ENCODE measurements at places on chromosomes 7 and 10.

DNA sequence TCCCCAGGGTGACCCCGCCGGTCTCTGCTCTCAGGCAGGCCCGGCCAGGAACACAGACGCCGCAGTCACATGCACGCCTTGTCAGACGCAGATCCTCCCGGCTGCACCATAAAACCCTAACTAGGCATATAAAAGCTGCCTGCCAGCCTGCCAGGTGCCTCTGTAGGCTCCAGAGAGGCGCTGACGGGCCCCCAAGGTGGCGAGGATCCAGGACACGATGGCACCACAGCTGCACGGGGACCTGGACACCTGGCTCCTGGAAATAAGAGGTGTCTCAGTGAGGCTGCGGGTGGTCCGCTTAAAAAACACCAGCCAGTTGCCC lies 21.9 kb upstream of the GDF10 start:
- DNase-seq, result no peak

DNA sequence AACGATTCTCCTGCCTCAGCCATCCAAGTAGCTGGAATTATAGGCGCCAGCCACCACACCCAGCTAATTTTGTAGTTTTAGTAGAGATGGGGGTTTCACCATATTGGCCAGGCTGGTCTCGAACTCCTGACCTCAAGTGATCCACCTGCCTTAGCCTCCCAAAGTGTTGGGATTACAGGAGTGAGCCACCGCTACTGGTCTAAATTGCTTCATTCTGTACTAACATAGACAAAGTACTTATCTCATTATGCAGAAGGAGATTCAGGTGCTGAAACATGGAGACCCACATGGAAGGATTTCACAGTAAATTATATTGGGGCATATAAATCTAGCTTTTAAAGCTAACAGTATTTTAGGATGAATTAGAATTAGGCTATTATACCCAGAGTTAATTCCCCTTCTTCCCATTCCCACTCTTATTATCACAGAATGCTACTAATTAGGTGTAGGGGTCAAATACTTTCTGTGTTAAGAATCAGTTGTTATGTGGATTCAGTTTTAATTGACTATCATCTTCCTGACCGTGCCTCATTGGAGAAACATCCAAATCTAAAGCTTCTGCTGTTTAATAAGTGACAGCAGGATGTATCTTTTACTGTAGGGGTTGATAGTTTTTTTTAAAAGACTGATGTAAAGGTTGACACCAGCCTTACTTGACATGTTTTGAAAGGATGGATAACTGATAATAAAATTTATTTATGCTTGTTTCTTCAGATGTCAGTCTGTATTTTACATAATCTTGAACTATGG lies 27.2 kb downstream of the ADK start:
- DNase-seq, result no peak

- no peak for DNase-seq
Measured at GRCh38 chr7:21373031-21373430, 54.9 kb upstream of the SP4 start.

DNA sequence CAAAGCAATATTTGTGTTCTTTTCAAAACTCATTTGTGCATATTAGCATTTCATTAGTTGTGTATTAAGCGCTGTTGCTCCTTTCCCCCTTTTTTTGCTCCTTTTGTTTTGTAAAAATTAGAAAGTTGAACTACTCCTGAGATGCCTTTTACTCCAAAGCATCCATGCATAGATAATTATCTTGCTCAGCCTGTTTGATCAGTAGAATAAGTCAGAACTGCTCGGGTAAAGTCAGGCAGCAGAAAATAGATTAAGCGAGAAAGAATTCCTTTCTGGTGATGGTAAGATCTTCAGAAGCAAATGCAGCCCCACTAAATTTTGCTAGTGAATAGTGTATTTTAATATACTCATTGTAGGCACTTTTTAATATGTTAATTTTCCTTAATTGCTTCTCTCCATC lies 227.1 kb downstream of the TEX36 start:
- DNase-seq, result no peak

- DNase-seq, result no peak
Measured at GRCh38 chr7:115068220-115068619, 146.3 kb downstream of the MDFIC start.

GRCh38 chr7:78218051-78218450 lies 419.5 kb downstream of the PHTF2 start:
- DNase-seq, result no peak

DNA sequence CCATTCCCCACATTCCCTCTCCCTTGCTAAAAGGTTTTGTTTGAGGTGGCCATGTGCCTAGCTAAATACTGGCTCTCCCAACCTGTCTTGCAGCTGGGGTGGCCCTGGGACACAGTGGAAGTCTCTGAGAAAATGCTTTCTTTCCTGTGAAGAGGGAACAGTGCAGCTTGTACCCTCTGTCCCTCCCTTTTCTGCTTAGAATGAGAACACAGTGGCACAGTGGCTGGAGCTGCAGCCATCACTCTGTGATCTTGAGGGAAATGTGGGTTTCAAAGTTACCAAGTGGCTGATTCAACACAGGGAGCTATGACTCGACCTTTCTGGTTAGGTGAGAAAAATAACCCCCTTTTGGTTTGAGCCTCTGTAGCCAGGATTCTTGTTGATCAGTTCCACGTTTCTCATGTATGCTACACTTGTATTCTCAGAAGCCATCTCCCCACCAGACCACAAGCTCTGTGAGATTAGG lies 62.7 kb upstream of the CARD11 start:
- no peak for DNase-seq

GRCh38 chr7:141974831-141975230 lies 1.3 kb upstream of the TAS2R38 start:
- DNase-seq, result no peak

DNA sequence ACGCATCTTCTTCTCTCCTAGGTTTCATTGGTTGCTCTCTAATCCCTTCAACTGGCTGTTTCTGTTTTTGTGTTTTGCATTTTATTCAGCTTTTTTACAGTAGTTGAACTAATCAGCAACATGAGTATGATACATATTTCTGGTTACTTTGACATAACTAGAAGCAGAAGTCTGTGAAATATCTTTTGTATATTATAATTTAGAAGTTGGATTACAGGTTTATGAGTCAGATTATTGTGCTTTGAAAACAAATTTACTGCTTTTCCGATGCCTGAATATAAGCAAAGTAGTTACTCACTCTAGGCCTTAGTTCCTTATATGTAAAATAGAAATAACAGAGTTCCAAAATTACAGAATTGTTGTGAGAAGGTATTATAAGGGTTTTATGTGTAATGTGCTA lies 96.2 kb upstream of the MEOX2 start:
- DNase-seq, result no peak

DNA sequence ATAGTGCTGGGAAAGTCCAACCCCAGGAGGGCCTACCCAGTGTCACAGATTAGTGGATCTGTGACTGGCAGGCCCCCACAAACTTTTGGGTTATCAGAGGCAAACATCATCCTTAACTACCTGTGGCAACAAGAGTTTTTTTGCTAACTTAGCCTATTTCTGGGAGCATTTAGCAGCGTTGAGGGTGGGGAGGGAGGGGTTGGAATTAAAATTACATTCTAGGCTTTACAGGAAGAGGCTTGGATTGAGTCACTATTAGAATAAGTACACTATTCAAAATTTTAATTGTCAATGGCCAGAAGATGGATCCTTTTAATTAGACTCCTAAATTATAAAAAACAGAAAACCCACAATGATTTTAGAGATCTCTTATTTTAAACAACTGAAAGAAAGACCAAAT lies 267.9 kb upstream of the NPSR1 start:
- no peak for DNase-seq

- no peak for DNase-seq
Measured at GRCh38 chr10:132593389-132593788, 55.8 kb downstream of the INPP5A start.

Measured in AG09309 (cell line).